ENCODE measurements at places on chromosomes 2 and 18. TPM values are rescaled to one million over a fixed set of nuclear protein-coding genes. Genes with fewer than 3 reads are reported as not detected.

DNA sequence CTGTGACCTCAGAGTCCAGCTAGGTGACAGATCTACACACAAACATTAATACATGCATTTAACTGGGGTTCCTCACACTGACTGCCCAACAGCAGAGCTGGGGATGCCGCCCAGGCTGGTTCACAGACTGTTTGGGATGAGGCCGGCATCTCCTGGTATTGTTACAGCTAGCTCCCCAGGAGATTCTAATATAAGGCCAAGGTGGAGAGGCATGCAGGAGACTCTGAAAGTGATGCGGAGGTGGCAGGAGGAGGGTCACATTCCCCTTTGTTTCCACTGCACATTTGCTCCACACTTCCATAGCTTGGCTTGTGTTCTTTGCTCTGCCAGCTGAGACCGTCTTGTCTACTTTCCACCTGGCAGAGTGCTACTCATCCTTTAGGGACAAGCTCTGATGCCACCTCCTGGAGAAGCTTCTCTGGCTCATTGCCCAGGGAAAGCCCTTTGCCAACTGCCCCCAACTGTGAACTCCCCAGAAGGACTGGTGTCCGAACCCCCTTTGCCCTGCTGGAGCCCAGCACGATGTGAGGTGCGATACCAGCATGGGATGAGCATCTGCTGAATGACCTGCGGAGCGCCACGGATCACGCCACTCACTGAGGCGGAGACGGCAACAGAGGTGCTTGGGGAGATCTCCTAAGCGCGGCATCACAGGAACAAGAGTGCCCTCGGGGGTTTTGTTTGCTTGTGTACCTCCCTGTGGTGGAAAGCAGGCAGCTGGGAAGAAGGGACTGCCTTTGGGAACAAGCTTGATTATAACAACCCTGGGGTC, 88.8 kb downstream of the UXS1 start:
- no peaks in the 10 kb centered on the region for H3K27me3 ChIP-seq
- H3K27ac ChIP-seq = no peak overlapping the region
- H3K4me3 ChIP-seq = no peak overlapping the region

DNA sequence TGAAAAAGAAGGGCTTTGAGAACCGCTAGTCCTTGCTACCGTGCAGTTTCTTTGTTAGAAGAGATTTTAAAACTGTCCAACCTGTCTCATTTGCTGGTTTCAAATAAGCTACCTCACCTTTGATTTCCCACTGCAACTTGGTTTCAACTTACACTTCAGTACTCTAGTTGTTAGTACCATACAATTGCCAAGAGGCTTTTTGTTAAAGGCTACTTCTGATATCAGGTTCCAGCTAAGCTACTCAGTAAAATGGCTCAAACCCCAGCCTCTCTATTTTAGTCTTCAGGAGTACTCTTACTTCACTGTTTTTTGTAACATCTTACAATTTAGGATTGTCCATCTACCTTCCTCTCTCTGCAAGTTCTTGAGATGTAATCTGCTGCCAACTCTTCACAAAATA, 91.6 kb downstream of the INO80D start:
- DNase-seq = no peak
- no peak overlapping the region for H3K27ac ChIP-seq
- H3K4me1 ChIP-seq = no peaks in the 10 kb centered on the region
- no peak overlapping the region for H3K4me3 ChIP-seq

- DNase-seq = no peak
- H3K27me3 ChIP-seq = peaks cover 4% of the 10 kb centered on the region
- H3K36me3 ChIP-seq = peaks cover 1% of the 10 kb centered on the region
- no peak overlapping the region for H3K4me3 ChIP-seq
- no peaks in the 10 kb centered on the region for H3K4me1 ChIP-seq
Measured at GRCh38 chr2:171238946-171239345, 78.3 kb upstream of the TLK1 start.

GRCh38 chr2:65577654-65578053, 145.3 kb upstream of the SPRED2 start:
- no peak for DNase-seq
- peaks cover 12% of the 10 kb centered on the region for H3K4me1 ChIP-seq
- no peaks in the 10 kb centered on the region for H3K36me3 ChIP-seq
- no peak overlapping the region for H3K27ac ChIP-seq
- no peaks in the 10 kb centered on the region for H3K27me3 ChIP-seq

- H3K36me3 ChIP-seq = peaks cover 2% of the 10 kb centered on the region
- no peak overlapping the region for H3K27ac ChIP-seq
- no peak for DNase-seq
- H3K4me1 ChIP-seq = no peaks in the 10 kb centered on the region
- no peaks in the 10 kb centered on the region for H3K27me3 ChIP-seq
Measured at GRCh38 chr2:188485496-188485895, 193.8 kb downstream of the GULP1 start.

DNA sequence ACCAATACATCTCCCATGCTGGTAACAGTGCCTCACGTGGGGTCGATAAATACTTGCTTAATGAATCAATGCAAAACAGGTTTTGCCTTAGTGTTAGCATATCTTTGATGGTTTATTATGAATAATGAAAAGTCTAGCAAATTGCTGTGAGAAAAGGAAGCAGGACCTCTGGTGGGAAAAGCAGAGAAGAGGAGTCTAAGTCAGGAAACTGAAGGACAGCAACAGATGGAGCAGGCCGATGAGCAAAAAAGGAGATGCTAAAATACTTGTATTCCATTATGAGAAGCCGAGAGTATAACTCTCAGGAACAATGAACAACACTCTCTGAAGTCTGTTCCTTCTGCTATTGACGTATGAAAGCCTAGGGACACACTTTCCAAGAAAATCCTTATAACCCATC, 555.2 kb upstream of the KLHL29 start:
- DNase-seq = no peak
- no peaks in the 10 kb centered on the region for H3K27me3 ChIP-seq
- no peak overlapping the region for H3K4me3 ChIP-seq

DNA sequence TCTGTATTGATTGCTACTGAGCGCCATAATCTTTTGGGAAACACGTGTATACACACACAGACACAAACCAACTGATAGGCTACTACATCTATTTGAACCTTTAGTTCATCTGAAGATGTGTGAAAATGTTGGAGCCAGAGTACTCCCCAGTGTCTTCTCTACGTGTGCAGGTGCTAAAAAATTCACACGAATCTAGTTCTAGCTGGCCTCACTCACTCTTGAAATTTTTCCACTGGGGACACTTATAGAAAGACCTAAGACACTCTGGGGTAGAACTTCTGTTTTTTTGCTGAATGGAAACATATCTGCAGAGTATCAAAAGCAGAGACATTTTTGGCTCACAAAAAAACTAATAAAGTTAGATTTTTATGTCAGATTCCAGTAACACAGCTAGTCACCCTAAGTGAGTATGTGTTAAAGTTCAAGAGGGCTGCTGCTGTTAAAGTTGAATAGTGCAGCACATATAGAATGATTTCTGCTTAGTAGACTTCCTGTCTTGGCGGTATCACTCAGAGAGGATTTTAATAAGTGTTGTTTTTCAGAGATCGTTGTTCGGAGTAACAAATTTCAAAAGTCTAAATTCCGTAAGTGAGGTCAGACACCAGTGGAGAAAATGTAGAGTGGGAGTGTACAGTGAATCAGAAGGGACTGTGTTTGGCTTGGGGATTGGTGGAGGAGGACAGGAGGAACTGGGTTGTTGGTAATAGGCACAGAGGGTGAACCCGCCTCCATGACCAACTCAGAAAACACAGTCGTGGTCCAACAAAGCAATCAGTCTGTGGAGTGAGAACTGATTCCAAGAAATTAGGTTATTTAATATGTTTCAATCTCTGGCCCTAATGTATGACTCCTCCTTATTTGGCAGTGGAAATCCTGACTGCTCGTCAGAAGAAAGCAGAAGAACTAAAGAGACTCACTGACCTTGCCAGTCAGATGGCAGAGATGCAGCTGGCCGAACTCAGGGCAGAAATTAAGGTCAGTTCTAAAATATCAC, 43.1 kb downstream of the KCTD18 start:
- H3K4me1 ChIP-seq = peaks cover 34% of the 10 kb centered on the region
- DNase-seq = no peak
- no peaks in the 10 kb centered on the region for H3K27me3 ChIP-seq

- H3K36me3 ChIP-seq = peaks cover 10% of the 10 kb centered on the region
- peaks cover 7% of the 10 kb centered on the region for H3K4me1 ChIP-seq
- no peaks in the 10 kb centered on the region for H3K27me3 ChIP-seq
- no peak for DNase-seq
Measured at GRCh38 chr2:15506229-15506819, 54.8 kb downstream of the NBAS start.

DNA sequence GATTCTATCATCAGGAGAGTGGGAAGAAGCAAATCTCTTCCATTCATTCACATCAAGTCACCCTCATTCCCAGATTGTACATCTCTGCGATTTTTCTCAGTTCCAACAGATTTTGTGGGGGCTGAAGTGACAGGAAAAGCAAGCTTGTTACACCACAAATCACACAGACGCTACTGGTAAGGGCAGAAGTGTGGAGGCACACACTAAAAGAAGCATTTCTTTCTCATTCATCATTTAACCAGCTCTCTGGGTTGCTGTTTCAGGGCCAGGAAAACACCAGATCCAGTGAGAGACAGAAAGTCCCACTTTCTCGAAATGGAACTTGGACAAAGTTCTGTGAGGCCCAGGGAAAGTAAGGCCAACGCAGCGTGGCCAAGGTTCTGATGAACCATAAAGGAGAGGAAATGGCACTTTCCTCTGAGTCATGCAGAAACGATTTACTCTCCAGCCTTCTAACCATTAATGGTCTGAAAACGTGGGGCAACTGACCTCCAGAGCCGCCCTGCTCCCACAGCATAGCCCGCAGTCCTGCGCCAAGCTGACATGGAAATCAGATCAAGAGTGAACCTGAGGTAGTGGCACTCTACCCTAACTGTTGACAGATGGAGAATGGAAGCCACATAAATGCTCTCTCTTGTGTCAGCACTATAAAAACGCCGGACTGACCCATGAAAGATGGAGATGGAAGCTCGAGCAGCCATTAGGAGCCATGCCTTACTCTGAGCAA, 191.0 kb downstream of the C1D start:
- no peak overlapping the region for H3K4me3 ChIP-seq
- no peak overlapping the region for H3K27ac ChIP-seq
- H3K4me1 ChIP-seq = peaks cover under 1% of the 10 kb centered on the region
- no peak for DNase-seq
- peaks cover 8% of the 10 kb centered on the region for H3K27me3 ChIP-seq
- no peaks in the 10 kb centered on the region for H3K36me3 ChIP-seq

ZSWIM2 gene
- total RNA-seq = not detected

LRATD1 gene
- 3.6 TPM for total RNA-seq

PROKR1 gene
- total RNA-seq = 0.16 TPM

NEU4 gene
- 0.14 TPM for total RNA-seq

FAM124B gene
- not detected for total RNA-seq
